ENCODE measurements at places on chromosomes 7 and 10.

DNA sequence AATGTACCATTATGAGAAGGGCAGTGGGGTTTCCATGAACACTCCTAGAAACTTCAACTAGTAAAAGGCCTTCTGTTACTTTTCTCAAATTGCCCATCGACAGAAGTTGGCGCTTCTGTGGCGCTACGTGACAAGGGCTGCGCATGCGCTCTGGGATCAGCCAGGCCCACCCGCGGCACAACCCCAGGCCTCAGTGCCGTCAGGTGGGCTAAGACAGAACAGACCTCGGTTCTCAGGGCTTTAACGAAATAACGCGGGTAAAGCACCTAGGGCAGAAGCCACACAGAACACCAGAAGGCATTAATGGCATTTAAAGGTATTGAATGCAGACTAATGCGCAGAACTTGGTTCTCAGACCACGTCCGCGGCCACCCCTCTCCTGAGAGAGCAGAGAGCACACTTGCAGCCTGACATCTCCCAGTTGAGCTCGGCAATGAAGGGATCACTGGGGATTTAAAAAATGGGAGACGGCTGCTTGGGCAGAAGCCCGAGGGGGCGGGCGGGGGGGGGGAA, 67.6 kb upstream of the CTNNA3 start:
- peak; percentile 47 for DNase-seq

DNA sequence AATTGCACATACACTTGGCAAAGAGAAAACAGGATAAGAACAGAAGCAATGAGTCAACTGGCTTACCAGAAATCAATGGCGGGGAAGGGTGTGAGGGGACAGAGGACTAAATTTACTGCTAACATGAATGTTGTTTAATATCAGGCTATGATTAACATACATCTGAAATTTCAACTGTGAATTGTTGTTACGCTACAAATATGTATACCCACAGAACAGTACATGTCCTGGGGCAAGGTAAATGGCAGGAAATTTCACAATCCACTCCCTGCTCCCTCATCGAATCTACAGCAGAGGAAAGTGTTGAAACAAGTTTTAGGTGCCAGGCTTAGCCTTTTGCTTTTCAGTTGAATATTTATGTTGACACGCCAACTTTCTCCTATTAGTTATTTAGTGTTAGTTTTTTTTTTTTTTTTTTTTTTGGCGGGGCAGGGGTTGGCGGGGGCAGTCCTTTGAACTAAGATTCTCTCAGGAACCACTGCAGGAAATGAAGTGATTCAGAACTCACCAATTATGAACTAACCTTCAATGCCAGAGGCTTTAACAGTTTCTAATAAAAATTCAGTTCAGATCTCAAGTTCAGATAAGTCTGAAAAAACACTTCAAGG, 99.0 kb downstream of the UBE2H start:
- peak; percentile 98 for DNase-seq

GRCh38 chr7:13872709-13873108, 116.8 kb downstream of the ETV1 start:
- DNase-seq = no peak

- DNase-seq = no peak
Measured at GRCh38 chr7:83849131-83849530, 200.2 kb upstream of the SEMA3E start.

DNA sequence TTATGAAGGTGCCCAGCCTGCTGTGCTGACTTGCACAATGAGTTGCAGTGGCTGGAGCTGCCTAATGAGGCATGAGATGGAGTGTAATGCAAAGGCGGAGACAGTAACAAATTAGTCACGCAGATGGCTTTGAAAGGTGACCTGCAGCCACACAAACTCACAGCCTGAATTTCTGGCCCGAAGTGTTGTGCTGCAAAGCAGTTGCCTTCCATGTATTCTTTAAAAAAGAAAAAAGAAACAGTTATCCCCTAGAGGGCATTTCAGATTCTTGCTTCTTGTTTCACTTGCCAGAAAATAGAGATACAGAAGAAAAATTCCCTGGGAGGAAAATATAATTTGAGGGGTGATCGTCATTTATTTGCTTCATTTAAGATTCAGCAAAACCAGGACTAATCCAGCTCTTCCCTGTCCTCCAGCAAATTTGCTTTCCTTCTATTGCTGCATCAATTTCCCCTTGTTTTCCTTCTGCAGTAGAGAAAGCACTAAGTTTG, 239.9 kb downstream of the ADRA2A start:
- DNase-seq = no peak

DNA sequence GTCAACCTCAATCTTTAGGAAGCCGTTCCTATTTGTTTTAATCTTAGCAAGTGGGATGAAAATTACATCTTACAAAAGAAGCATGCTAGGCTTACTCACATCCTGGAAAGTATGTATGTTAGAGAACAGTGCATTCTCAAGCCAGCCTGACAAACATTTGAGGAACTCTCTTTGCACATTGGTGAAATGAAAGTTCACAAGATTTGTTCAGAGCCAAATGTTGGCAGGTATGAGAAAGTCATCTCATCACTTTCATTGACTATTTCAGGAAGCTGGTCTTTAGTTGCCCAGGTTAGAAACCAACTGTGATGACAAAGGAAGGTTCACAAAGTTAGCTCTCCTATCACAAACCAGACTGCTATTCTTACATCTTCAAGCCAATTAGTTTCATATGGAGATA, 57.1 kb downstream of the ABCB1 start:
- no peak for DNase-seq

DNA sequence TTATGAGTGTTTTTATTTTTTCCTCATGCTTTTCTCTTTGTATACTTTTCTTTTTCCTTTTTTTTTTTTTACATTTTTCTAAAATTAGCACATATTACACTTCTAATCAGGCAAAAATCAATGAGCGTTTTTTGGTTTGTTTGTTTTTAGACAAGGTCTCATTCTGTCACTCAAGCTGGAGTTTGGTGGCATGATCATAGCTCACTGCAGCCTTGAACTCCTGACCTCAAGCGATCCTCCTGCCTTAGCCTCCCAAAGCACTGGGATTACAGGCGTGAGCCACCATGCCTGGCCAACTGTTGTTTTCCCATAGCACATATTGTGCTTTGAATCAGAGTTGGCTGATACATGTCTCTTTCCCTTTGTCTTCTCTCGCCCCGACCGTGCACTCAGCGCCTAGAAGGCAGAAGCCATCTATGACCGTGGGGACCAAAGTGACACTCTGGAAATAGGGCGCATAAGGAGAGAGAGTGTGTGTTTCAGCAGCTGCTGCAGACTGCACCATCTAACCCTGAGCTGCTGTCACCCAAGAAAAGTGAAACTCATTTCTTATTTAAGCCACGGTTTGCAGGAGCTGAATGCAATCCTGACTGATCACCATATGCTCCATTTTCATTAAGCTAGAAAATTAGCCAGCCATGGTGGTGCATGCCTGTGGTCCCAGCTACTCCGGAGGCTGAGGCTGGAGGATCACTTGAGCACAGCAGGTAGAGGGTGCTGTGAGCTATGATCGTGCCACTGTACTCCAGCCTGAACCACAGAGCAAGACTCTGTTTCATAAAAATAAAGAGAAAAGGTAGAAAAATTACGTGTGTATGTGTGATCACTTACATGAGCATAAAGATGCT, 41.4 kb upstream of the GTF2I start:
- DNase-seq = no peak

DNA sequence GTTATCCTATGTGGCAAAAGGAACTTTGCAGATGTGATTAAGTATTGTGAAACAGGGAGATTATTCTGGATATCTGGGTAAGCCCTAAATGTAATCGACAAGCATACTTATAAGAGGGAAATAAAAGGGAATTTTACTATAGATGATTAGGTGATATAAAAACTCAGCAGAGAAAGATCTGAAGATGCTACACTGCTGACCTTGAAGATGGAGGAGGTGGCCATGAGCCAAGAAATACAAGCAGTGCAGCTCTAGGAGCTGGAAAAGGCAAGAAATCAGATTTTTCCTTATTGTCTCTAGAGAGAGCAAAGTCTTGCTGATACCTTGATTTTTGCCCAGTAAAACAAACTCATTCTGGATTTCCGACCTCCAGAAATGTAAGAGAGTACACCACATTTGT, 67.7 kb downstream of the BRAF start:
- DNase-seq = no peak

DNA sequence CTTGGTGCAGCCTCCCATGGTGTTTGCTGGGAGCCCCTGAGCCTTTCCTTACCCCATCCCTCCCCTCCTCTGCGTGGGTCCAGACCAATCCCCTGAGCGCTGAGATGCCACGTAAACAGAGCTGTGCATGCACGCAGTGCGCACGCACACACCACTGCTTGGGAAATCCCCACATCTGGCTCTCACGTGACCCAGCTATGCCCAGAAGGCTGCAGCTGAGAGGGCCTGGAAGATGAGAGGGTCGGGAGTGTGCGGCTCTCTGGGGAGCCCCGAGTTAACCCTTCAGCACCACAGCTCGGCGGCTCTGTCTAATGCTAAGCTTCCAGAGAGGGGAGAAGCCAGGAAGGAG, 177.2 kb downstream of the SH3PXD2A start:
- DNase-seq = peak; percentile 63

DNA sequence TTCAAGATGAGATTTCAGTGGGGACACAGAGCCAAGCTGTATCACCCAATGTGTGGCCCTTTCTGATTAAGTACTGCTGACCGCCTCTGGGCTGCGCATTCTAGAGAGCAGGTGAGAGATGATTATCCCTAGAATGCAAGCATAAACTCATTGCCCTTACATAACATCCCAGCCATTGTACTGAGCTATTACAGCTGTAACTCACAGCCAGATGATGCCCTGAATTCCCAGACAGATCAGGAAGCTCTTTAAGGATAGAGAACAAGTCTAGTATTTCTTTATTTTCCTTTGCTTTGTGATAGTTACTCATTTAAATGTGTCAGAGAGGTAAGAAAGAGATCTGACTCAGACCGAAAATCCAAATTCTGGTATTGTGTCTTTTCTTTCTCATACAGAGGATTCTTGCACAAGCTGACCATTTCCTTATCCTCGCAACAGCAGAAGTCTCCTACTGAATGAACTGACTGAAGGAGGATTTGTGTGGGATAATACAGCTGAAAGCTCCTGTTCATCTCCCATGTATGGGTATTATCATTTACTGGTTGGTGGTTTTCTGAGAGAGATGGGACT, 58.4 kb downstream of the ZNF22 start:
- DNase-seq = peak; percentile 37

- no peak for DNase-seq
Measured at GRCh38 chr7:79880312-79880711, 254.3 kb upstream of the GNAI1 start.

DNA sequence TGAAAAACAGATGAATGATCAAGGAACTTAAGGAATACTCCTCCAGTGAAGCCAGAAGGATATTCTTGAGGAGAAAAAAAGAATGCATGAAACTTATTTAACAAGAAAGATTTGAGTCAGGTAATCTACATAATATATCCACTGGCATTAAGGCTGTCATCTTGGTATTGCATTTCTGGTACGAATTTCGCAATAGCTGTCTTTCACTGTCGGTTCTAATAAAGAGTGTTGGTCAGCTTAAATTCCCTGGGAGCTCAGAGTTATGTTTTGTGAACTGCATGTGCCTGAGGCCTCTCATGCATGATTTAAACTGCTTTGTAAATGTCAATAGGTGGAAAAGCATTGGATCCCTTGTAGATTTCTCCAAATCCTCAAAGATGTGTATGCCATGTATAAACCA, 565.3 kb upstream of the GALNT17 start:
- peak; percentile 43 for DNase-seq

DNA sequence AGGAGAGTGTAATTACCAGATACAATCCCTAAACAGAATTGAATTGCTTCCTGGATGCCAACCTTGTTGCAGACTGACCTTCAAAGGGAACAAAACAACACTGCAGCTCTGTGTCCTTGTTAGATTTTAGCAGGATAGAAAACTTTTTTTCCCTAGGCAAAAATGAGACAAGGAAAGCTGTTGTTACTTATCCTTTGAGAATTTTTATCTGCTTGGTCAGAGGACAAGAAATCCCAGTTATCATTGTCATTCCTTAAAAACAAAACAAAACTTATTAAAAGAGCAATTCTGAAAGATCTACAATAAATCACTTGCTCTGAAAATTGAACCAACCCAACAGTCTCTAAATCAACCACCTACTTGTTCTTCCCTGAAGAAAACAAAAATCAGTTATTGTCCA, 652.6 kb downstream of the REEP3 start:
- DNase-seq = no peak

DNA sequence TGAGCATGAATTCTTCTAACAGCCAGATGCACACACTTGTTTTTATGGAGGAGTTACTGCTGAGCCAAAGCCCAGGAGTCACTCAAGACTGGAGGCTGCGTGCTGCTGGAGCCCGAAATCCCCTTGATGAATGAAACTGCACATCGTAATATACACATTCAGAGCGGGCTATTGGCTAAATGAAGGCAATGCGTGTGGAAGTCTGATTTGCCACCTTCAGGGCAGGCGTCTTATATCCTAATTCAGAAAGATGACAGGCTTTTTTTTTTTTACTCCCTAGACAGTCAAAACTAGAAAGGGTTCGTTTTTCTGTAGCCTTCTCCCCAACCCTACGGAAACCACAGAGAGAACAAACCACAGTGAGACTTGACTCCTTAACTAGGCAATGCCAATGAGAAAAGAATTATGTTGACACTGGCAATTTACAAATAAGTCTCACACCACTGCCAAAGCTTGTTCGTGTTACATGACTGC, 227.2 kb upstream of the KLF14 start:
- peak; percentile 79 for DNase-seq

GRCh38 chr7:138125598-138126111, 49.4 kb downstream of the AKR1D1 start:
- DNase-seq = peak; percentile 77

- no peak for DNase-seq
Measured at GRCh38 chr7:39488467-39489393, 77.5 kb upstream of the YAE1 start.

- no peak for DNase-seq
Measured at GRCh38 chr7:140607441-140607989, 33.1 kb downstream of the DENND2A start.

GRCh38 chr10:17838080-17838648, 29.0 kb downstream of the MRC1 start:
- DNase-seq = no peak

- DNase-seq = no peak
Measured at GRCh38 chr7:127239814-127240213, 12.9 kb downstream of the GRM8 start.

DNA sequence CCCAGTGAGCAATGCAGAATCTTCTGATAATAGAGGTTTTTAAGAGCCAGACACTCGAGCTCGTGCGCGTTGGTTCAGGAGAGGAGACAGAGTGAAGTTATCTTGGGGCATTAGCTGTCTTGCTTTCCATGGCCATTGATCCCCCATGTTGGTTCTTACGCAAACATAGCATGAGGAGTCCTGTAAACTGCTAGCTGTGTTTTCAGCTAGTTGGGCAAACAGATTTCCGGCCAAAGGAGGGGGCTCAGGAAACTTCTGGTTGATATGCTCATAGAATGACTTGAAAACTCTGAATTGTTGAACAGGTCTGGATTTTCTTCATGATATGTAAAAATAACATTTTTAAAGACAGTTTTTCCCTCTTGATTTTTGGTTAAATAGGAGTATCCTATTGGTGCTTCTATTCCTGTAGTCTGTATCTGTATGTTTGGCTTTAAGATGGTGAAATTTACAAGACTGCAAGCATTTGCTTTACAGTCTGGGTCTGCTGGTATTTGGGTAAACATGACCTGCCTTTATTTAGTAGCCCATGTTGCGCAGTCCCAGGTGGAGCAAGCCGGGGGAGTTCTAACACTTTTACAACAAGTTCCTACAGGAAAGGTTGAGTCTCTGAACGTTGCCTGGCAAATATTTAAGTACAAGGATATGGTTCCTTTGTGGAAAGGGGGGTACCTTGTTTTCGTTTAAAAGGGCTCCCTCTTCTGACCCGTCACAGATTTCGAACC, 218.4 kb upstream of the KCND2 start:
- peak; percentile 89 for DNase-seq
